ENCODE measurements at places on chromosomes 12 and 14.

GRCh38 chr12:91753649-91754048 is 392.0 kb downstream of the BTG1 start:
- H3K27me3 ChIP-seq = peaks cover 11% of the 10 kb centered on the region
- no peak overlapping the region for H3K27ac ChIP-seq
- no peak overlapping the region for H3K4me3 ChIP-seq
- H3K4me1 ChIP-seq = no peaks in the 10 kb centered on the region

DNA sequence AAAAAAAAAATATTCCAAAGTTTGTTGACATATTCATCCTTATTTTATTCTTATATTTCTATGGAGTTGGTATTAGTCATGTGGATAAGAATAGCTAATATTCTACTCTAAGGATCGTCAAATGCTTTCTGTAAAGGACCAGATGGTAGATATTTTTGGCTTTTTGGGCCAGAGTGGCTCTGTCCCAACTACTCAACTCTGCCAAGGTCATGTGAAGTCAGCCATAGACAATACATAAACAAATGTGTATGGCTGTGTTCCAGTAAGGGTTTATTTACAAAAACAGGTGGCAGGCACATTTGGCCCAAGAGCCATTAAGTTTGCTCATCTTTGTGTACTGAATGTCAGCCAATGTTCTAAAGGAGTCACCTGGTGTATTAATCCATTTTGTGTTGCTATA is 131.8 kb downstream of the TBX5 start:
- no peak for DNase-seq
- H3K27ac ChIP-seq = no peak overlapping the region
- H3K4me3 ChIP-seq = no peak overlapping the region
- H3K4me1 ChIP-seq = no peaks in the 10 kb centered on the region
- no peaks in the 10 kb centered on the region for H3K36me3 ChIP-seq

- no peaks in the 10 kb centered on the region for H3K36me3 ChIP-seq
- H3K27me3 ChIP-seq = no peaks in the 10 kb centered on the region
- no peaks in the 10 kb centered on the region for H3K4me1 ChIP-seq
- H3K4me3 ChIP-seq = no peak overlapping the region
- DNase-seq = no peak
Measured at GRCh38 chr12:19912991-19913390, 455.3 kb upstream of the PDE3A start.

GRCh38 chr12:18130851-18131250 is 40.9 kb upstream of the RERGL start:
- no peaks in the 10 kb centered on the region for H3K27me3 ChIP-seq
- H3K27ac ChIP-seq = no peak overlapping the region
- no peak overlapping the region for H3K4me3 ChIP-seq
- H3K4me1 ChIP-seq = no peaks in the 10 kb centered on the region
- H3K36me3 ChIP-seq = peaks cover 2% of the 10 kb centered on the region

DNA sequence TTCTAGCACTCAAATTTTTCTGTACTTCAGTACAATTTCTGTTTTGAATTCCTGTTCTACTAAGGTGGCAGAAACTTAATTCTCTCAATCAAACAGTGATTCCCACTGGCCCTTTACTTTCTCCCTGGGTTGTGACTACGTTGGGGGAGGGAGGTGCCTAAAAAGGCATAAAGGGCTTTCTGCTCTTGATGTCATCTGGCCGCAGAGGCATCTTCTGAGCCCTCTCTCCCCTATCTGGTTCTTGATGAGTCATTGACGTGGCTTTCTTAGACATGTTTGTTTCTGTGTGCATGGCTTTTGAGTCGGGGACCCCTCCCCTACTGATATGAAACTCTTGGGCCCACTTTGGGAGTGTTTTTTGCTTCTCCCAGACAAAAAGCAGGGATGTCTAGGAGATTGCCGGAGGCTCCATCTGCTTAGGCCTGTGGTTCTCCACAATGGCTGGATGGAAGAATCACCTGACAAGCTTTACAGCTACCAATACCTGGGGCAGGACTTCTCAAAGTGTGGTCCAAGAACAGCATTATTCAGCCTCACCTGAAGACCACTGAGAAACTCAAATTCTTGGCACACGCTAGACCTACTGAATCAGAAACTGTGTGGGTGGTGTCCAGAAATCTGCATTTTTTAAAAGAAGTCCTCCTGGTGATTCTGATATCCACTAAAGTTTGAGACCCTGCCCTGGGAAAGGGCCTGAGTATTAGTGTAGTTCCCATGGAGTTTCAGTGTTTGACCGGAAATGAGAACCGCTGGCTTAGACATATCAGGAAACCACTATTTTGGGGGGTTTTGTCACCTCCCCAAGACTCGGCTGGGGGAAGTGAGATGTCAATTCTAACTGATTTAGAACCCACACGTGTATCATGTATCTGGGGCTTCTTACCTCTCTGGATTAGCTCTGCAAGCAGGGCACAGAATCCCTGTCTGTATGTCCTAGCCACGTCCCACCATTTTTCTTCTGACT is 395.7 kb upstream of the PDE3A start:
- no peak for DNase-seq
- H3K27ac ChIP-seq = no peak overlapping the region
- no peaks in the 10 kb centered on the region for H3K27me3 ChIP-seq
- no peaks in the 10 kb centered on the region for H3K36me3 ChIP-seq
- no peak overlapping the region for H3K4me3 ChIP-seq

- H3K4me1 ChIP-seq = peaks cover 21% of the 10 kb centered on the region
- H3K36me3 ChIP-seq = peaks cover 81% of the 10 kb centered on the region
- no peak overlapping the region for H3K4me3 ChIP-seq
Measured at GRCh38 chr14:81523616-81524015, 10.0 kb downstream of the SEL1L start.

GRCh38 chr12:132211816-132212215 is 67.6 kb downstream of the NOC4L start:
- no peak for DNase-seq
- H3K27me3 ChIP-seq = peaks cover 4% of the 10 kb centered on the region
- no peak overlapping the region for H3K4me3 ChIP-seq
- H3K27ac ChIP-seq = no peak overlapping the region

DNA sequence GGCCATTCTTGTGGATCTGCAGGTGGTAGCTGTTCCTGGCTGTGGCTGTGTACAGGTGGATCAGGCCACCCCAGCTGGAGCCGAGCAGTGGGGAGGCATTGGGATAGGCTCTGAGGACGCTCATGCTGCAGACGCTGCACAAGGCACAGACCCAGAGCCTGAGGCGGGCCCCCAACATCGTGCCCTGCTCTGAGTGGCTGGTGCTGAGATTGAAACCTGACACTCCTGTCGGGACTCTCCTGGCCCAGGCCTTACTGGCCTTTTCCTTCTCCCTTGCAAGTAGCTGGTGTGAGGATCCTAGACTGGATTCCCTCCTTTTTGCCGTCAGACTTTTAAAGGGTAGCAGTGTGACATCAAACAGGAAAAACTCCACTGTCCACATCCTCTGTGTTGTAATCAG is at the start of gene FGF23:
Gene FGF23, minus strand, starts transcription at position 308 of the 400 bp plus-strand sequence. Its CDS starts 130 bp downstream, at position 178.
- no peaks in the 10 kb centered on the region for H3K36me3 ChIP-seq
- no peak for DNase-seq
- H3K27me3 ChIP-seq = peaks cover 17% of the 10 kb centered on the region
- no peak within 1 kb of the TSS for H3K27ac ChIP-seq
- no peak within 1 kb of the TSS for H3K4me3 ChIP-seq
- no peaks in the 10 kb centered on the region for H3K4me1 ChIP-seq

DNA sequence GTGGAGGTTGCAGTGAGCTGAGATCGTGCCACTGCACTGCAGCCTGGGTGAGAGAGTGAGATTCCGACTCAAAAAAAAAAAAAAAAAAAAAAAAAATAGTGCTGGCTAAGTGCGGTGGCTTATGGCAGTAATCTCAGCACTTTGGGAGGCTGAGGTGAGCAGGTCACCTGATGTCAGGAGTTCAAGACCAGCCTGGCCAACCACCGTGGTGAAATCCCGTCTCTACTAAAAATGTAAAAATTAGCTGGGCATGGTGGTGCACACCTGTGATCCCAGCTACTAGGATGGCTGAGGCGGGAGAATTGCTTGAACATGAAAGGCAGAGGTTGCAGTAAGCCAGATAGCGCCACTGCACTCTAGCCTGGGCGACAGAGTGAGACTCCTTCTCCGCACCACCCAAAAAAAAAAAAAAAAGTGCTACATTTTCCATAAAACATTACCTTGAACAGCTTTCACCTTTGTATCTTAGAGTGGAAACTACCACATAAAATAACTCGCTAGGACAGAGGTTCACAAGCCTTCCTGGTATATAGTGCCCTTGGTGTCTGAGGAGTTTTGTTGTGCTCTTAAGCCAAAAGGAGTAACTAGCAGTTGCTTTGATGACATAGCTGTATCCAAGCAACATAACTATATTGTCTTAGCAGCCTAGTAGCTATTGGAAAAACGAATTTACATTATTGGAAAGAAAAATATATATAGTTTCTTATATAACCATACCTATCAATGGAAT is 11.1 kb downstream of the PTGES3 start:
- no peak for DNase-seq
- H3K36me3 ChIP-seq = peaks cover 53% of the 10 kb centered on the region
- H3K4me3 ChIP-seq = no peak overlapping the region
- peaks cover 46% of the 10 kb centered on the region for H3K4me1 ChIP-seq

- no peaks in the 10 kb centered on the region for H3K4me1 ChIP-seq
- no peak for DNase-seq
- no peaks in the 10 kb centered on the region for H3K36me3 ChIP-seq
- H3K4me3 ChIP-seq = no peak overlapping the region
Measured at GRCh38 chr14:99047441-99048031, 224.5 kb downstream of the BCL11B start.

GRCh38 chr14:93832081-93832480 is 43.8 kb upstream of the PRIMA1 start:
- no peak overlapping the region for H3K27ac ChIP-seq
- H3K36me3 ChIP-seq = no peaks in the 10 kb centered on the region

DNA sequence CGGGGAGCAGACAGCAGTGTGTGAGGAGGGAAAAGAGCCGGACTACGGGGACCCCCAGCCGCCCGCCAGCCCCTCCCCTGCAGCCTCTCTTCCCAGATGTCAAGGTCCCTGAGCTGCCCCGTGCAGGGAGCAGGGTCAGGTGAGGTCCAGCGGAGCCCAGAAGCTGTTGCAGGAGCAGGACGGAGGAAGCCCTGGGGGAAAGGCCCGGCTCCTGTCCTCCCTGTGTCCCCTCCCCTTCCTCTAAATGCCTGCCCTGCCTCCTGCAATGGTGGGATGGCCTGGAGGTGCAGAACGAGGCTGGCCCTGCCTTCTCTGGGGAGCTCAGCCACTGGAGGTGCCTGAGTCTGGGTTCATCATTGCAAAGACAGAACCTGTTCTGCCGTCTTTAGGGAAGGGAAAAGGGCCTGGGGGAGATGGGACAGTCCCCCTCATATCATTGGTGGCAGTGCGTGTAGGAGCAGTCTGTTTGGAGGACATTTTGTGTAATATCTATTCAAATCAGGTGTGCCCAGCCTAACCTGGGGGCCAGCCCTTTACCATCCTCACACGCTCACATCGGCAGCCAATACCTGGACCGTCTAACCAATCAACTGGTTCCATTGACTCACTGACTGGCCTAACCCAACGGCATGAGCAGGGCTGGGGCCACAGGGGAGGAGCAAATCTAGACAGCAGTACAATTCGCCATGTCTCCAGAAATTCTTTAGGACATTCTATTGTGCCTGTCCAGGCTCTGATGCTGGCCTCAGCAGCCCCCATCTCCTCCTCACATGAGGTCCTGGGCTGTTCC is 364.1 kb upstream of the SFSWAP start:
- no peaks in the 10 kb centered on the region for H3K36me3 ChIP-seq
- no peaks in the 10 kb centered on the region for H3K4me1 ChIP-seq
- H3K27ac ChIP-seq = no peak overlapping the region
- H3K27me3 ChIP-seq = peaks cover 4% of the 10 kb centered on the region

DNA sequence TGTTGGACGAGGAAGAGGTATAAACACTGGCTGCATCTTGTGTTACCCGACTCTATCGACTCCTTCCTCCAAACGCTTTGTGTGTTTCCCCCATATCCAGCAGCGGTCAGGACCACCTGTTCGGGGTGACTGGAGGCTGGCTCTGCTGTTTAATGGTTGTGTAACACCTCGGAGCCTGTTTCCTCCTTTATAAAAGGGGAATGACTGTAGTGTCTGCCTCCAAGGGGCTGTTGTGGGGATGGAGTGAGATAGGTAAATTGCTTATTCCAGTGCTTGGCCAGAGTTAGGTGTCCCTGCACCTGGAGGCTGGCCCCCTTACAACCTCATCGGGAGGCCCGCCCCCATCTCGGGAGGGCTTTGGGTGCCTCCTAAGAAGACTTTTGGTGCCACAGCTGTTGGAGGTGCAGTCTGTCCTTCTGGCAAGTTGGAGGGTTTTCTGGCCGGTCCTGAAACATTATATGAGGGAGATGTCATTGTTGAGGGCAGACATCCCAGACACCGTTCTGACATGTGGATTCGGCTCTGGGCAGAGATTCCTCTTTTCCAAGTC is 1.1 kb downstream of the MLXIP start:
- no peak for DNase-seq
- H3K36me3 ChIP-seq = peaks cover 9% of the 10 kb centered on the region

- no peak overlapping the region for H3K27ac ChIP-seq
- H3K27me3 ChIP-seq = peaks cover 6% of the 10 kb centered on the region
- DNase-seq = no peak
Measured at GRCh38 chr12:10528174-10528953, 22.7 kb downstream of the EIF2S3B start.

DNA sequence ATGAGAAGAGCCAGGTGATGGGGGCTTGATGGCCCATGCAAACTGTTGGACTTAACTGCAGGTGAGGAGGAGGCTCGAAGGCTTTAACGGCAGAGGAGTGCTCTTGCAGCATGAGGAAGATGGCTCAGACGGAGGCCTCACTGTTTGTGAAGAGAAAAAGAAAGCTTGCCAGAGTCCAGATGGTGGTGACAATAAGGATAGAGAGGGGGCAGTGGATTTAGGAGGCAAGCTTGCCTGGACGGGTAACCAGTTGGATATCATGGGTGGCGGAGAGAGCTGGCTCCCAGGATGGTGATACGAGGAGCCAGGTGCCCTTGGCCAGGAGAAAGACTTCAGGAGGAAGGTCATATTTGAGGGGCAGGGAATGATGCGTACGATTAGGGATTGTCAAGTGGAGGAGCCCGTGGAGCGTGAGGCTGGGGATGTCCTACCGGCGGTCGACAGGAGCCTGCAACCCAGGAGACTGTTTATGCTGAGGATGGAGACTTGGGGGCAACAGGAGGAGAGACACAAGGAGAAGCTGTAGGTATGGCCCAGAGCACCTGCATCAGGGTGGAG is 71.8 kb downstream of the CACNA1C start:
- H3K27me3 ChIP-seq = no peaks in the 10 kb centered on the region
- H3K36me3 ChIP-seq = no peaks in the 10 kb centered on the region

DNA sequence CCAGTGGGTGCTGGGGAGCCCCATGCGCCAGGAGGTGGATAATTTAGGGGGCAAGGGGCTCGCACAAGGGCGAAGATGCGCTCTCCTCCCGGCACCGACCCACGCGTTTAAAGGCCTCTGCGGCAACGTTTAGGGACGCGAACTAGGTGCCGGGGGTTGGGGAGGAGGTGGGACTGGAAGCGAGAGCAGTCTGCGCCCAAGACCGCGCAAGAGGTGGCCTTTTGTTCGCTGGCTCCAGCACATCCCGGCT is 1.3 kb downstream of the SLC38A1 start:
- H3K36me3 ChIP-seq = peaks cover 15% of the 10 kb centered on the region
- no peak overlapping the region for H3K27ac ChIP-seq
- DNase-seq = no peak
- no peak overlapping the region for H3K4me3 ChIP-seq
- no peaks in the 10 kb centered on the region for H3K27me3 ChIP-seq
- H3K4me1 ChIP-seq = peaks cover 33% of the 10 kb centered on the region

Data from activated B cell treated with CpG ODN at 0.5 μM for 24 hours (primary cell).